ENCODE measurements at places on chromosomes 4 and X. TPM values are rescaled to one million over a fixed set of nuclear protein-coding genes. Genes with fewer than 3 reads are reported as not detected.

GRCh38 chrX:20418379-20419150 lies 151.9 kb upstream of the RPS6KA3 start:
- no peak overlapping the region for H3K4me3 ChIP-seq
- no peak for DNase-seq
- H3K27ac ChIP-seq = no peak overlapping the region
- H3K27me3 ChIP-seq = no peaks in the 10 kb centered on the region
- H3K4me1 ChIP-seq = no peaks in the 10 kb centered on the region

DNA sequence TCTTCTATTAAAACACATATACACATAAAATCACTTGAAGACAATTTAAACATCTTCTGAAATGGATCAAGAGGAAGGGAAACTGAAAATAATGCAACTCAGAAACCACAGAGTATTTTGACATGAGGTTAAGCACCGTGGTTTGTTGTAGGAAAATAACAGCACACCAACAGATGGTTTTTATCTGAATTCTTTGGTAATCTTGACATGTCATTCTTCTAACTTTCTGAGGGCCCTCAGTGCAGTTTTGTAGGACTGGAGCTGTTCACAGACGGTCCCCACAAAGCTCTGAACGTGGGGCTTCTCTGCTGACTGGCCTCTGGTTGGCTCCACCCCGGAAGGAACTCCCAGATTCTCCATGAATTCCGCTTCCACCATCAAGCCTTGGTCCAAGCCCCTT lies 16.0 kb upstream of the TLR8 start:
- H3K36me3 ChIP-seq = no peaks in the 10 kb centered on the region
- H3K4me3 ChIP-seq = no peak overlapping the region
- H3K27ac ChIP-seq = no peak overlapping the region
- H3K4me1 ChIP-seq = no peaks in the 10 kb centered on the region
- no peak for DNase-seq

GRCh38 chrX:116435597-116435996 lies 809 bp upstream of the SLC6A14 start:
- no peaks in the 10 kb centered on the region for H3K36me3 ChIP-seq
- no peak overlapping the region for H3K27ac ChIP-seq

DNA sequence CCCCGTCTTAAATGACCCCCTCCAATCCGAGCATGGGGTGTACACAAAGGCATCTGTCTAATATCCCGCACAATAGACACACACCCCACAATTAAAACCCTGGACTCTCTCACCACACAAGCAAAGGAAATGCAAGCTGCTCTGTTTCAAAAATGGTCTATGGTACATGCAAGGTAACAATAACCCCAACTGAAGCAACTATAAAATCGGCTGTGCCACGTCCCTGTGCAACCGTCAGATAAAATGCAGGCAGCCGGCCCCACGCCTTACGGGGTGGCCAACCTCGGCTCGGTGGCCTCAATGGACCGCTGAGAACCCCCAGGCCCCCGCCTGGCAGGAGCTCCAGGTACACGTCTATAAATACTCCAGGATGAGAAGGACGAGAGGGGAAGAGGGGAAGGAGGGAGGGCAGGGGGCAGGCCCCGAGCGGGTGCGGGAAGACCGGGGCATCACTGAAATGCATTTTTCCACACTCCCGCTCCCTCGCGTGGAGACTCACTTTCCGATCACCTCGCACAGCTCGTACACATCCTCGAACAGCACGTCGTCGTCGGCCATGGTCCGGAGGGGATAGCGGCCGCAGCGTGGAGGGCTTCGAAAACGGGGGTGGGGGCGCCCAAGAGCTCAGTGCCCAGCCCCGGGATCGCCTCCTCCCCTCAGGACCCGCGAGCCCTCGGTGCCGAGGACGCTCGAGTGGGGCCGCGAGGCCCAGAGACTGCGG lies 763 bp downstream of the CASK start:
- no peaks in the 10 kb centered on the region for H3K4me1 ChIP-seq
- no peaks in the 10 kb centered on the region for H3K27me3 ChIP-seq
- H3K36me3 ChIP-seq = no peaks in the 10 kb centered on the region
- H3K4me3 ChIP-seq = peak overlapping the region; percentile 73
- peak overlapping the region; percentile 78 for H3K27ac ChIP-seq

DNA sequence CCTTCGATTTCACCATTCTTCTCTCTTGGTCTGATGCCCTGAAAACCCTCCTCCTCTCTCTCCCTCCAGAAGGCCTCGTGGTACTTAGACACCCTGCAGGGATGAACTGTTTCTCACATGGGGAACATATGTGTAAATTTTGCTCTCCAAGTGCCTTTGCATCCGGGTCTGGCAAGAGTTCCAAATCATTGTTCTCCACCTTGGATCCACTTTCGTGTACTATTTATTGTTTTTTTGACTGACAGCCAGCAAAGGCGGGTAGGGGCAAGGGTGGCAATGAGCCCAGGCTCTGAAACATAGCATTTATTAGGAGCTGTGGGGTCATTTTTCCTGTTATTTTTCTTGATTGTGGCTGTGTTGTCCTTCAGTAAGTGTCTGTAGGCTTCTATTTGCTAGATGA lies 81.7 kb downstream of the RTL5 start:
- no peaks in the 10 kb centered on the region for H3K36me3 ChIP-seq
- H3K4me1 ChIP-seq = no peaks in the 10 kb centered on the region
- H3K27ac ChIP-seq = no peak overlapping the region
- no peak for DNase-seq
- no peak overlapping the region for H3K4me3 ChIP-seq
- no peaks in the 10 kb centered on the region for H3K27me3 ChIP-seq

- no peak overlapping the region for H3K4me3 ChIP-seq
- H3K36me3 ChIP-seq = no peaks in the 10 kb centered on the region
- no peak for DNase-seq
These were observed 541.0 kb downstream of the SPRY1 start for GRCh38 chr4:123937581-123937980.

- H3K4me1 ChIP-seq = no peaks in the 10 kb centered on the region
- H3K27me3 ChIP-seq = peaks cover 25% of the 10 kb centered on the region
- H3K27ac ChIP-seq = no peak overlapping the region
- H3K36me3 ChIP-seq = no peaks in the 10 kb centered on the region
- no peak overlapping the region for H3K4me3 ChIP-seq
These were observed 10.1 kb upstream of the NKX1-1 start for GRCh38 chr4:1416051-1416947.

GRCh38 chr4:86174506-86174905 lies 185.3 kb downstream of the MAPK10 start:
- H3K27me3 ChIP-seq = no peaks in the 10 kb centered on the region
- H3K27ac ChIP-seq = no peak overlapping the region
- H3K36me3 ChIP-seq = no peaks in the 10 kb centered on the region
- no peak overlapping the region for H3K4me3 ChIP-seq

PCSK1N gene
- not detected for polyA plus RNA-seq

CCNG2 gene
- 3.4 TPM for polyA plus RNA-seq

NPY2R gene
- not detected for polyA plus RNA-seq

S100G gene
- 0.23 TPM for polyA plus RNA-seq

Measured in psoas muscle (tissue), 8 donors.